ENCODE measurements at places on chromosomes 13 and 19.

GRCh38 chr19:871446-872265 is 12.2 kb downstream of the CFD start:
- DNase-seq: no peak

- no peak for DNase-seq
Measured at GRCh38 chr13:90108547-90108946, 1238.9 kb upstream of the MIR17HG start.

- no peak for DNase-seq
Measured at GRCh38 chr13:91729859-91730258, 331.4 kb downstream of the GPC5 start.

DNA sequence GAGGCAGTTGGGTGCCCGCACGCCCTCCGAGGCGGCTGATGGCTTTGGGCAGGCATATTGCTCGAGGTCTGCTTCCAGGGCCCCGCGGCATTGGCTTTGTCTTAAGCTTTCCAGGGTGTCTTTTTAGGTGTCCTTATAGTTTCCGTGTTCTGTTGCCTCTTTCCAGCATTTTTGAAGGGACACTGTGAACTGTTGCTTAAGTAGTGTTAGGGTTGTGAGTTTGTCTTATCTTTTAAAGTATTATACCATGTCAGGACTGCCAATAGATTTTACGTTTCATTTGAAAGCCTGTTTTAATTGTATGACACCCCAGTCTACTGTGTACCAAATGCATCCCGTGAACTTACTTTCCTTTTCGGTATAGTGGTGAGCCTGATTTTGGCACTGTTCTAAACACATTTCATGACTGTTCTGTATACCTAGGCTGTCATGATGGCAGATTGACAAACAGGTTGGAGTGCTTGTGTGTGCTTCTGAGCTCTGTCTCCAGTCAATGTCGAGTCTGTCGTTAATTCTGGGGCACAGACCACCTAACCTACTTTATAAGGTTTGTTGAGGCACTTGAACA is 656 bp downstream of the PCCA start:
- no peak for DNase-seq

DNA sequence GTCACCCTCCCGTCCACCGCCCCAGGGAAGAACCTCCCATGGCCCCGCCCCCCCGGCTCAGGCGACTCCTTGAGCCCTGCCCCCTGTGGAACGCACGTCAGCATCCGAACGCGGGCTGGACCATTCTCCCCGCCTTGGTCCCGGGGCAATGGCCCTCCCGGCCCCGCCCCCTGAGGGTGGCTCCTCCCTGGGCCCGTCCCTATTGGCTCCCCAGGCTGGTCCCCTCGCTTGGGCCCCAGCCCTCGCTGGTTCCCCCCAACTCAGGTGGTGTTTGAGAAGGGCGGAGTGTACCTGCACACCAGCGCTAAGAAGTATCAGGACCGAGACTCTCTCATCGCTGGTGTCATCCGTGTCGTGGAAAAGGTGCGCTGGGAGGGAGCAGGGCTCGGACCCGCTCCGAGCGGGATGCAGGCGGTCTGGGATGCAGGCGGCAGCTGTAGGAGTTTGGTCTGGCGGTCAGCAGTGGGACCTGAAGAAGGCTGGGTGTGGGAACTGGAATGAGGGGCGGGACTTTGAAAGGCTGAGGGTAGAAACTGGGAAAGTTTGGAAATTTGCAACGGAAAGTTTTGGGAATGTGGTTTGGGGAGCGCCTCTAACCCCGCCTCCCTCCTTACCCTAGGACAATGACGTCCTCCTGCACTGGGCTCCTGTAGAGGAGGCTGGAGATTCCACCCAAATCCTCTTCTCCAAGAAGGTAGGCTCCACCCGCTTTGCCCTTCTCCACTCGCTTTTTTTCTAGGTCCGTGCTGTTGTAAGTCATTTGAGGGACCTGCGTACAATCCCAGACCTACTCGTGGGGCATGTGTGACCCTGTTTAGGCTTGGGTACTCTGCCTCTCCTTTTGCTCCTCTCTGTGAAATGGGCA is 609 bp downstream of the TBC1D17 start:
- DNase-seq: peak; percentile 55

DNA sequence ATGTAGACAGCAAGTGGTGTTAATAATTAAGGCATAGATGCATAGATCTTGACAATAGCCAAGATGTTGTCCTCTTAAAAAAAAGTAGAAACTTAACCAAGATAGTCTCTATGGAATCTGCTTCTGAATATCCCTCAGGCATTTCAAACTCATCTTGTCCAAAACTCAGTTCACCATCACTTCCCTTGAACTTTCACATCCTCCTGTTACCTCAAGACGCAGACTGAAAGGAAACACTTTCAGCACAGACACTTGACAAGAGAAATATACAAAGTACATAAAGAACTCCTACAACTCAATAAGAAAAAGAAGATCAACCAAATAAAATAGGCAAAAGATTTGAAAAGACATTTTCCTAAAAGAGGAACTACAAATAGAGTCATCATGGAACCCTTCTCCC is 451.1 kb downstream of the FOXO1 start:
- DNase-seq: no peak

DNA sequence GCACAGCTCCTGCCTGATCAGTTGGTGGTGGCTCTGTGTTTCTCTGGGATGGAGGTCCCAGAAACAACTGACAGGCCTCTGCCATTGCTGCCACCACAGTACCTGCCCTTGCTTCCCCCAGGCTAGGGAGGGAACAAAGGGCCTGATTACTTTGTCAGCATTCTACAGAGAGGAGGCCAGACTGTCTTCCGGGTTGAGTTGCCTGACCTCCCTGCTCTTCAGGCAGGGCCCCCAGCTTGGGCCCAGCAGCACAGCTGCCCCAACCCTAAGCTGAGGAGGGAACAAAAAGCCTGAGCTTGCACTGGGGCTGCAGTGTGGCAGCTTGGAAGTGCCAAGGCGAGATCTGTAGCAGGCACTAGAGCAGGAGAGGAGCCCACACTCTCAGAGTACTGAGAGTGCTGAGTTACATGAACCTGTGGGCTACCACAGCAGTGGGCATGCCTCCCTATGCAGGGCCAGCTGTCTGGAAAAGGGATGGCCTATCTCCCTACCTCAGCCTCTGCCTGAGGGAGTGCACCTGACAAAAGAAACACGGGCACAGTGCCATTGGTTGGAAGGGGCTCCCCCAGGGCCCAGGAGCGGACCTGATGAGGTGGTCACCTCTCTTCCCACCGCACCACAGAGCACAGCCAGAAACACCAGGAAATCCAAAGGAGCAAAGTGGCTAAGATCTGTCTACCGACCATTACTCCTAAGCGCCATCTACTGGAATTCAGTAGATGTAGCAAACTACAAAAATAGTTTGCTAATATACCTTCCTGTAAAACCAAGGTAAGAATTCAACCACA is 24.4 kb downstream of the SLC25A15 start:
- no peak for DNase-seq

- DNase-seq: no peak
Measured at GRCh38 chr19:28727480-28728159, 485.3 kb downstream of the UQCRFS1 start.

- no peak for DNase-seq
Measured at GRCh38 chr19:38199340-38199739, 24.7 kb downstream of the DPF1 start.

- DNase-seq: no peak
Measured at GRCh38 chr19:33905473-33905936, 108.8 kb downstream of the KCTD15 start.

- DNase-seq: no peak
Measured at GRCh38 chr19:29690842-29691241, 24.2 kb downstream of the C19orf12 start.

DNA sequence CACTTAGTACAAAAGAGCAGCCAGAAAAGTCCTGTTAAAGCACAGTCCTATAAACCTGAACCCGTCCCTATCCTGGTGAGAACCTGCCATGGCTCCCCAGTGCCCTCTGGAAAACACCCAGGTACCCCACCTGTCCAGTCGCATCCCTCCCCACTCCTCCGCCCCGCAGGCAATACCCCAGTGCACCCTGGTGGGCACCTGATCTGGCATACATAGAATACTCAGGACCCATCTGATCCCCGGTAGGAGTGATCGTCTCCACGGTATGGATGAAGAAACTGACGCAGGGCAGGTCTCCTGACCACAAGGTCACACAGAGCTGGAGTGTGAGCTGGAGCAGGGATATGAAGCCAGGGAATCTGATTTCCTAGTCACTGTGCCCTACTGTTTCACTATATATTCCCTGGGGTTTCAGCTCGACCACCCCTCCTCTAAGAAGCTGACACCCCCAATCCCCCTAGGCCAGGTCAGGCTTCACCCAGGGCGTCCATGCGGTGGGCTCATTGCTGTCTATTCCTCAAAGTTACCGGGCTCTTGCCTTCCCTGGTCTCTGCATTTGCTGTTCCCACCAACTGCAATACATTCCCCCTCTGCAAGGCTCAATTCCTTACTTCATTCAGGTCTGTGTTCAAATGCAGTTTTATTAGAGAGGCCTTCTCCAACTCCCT is 12.6 kb downstream of the FBXO46 start:
- DNase-seq: no peak

DNA sequence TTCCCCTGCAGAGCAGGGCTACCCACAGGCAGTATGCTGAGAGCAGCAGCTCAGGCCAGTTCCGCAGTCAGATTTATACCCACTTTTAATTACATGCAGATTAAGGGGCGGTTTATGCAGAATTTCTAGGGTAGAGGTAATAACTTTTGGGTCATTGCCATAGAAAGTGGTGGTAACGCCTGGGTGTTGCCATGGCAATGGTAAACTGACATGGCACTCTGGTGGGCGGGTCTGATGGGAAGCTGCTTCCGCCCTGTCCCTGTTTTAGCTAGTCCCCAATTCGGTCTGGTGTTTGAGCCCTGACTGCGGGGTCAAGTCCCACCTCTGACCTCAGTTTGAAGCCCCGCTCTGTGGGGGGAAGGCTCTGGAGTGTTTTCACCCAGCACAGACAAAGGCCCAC is 141.1 kb upstream of the VSTM2B start:
- DNase-seq: no peak

DNA sequence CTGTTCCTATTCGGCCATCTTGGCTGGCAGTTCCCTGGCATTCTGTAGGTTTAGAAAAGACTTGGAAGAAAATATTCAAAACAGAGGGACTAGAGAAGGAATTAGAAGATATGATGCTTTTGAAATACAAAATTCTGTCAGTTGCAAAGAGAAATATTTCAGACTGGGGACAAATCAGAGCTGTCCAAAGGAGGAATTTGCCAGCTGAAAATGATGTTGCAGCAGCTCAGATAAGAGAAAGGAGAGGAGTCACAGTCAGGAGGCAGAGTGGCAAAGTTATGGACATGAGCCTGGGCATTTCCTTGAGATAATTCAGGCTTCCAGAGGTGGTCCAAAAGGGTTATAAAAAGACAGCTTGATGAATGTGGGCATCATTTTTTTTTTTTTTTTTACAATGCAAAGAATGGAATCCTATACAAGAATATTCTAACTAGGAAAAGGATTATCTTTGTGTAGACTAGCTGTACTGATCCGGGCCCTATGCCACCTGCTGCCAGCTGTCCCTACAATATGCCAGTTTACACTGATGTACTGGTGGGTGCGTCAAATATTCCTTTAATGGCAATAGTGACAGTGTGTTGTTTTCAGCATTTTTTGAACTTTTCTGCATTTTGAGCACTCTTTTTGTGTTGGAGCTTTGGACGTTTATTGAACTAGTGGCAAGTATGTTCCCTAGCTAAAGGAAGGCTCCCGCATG is 31.8 kb upstream of the CBY2 start:
- no peak for DNase-seq

DNA sequence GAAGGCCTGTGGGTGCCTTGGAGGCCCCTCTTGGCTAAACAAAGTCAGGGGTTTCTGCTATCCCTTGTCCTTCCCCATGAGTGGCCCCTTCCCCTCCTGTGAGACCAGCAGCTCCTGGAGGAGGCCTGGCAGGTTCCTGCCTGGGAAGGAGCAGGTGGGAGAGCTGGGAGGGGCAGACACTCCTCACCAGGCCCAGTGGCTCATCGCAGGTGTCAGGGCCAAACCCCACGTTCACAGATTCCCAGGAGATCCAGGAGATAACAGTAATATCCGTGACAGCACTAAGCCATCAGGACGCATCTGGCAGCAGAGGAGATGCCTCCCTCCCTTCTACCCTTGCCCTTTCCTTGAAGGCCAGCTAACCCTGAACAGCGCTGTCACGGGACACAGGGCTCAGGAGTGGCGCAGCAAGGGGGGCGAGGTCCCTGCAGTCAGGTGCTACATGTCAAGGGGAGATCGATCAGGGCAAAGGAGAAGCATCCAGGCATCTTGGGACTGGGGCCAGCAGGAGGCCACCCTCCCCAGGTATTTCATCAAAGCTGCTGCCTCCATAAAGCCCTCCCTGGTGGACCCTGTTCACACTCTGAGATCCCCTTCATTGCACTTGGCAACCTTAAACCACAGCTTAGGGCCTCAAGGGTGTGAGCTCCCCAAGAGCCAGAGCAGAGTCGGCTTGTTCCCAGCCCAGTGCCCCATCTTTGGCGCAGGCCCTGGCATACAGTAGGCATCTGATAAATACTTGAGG is 4.8 kb downstream of the CEBPA start:
- DNase-seq: no peak

GRCh38 chr13:79084802-79085424 is 321.1 kb downstream of the RBM26 start:
- peak; percentile 33 for DNase-seq

- DNase-seq: peak; percentile 27
Measured at GRCh38 chr19:50461066-50461875, 15.0 kb upstream of the EMC10 start.

GRCh38 chr19:35757231-35757748 is 461 bp upstream of the HSPB6 start:
- DNase-seq: no peak

DNA sequence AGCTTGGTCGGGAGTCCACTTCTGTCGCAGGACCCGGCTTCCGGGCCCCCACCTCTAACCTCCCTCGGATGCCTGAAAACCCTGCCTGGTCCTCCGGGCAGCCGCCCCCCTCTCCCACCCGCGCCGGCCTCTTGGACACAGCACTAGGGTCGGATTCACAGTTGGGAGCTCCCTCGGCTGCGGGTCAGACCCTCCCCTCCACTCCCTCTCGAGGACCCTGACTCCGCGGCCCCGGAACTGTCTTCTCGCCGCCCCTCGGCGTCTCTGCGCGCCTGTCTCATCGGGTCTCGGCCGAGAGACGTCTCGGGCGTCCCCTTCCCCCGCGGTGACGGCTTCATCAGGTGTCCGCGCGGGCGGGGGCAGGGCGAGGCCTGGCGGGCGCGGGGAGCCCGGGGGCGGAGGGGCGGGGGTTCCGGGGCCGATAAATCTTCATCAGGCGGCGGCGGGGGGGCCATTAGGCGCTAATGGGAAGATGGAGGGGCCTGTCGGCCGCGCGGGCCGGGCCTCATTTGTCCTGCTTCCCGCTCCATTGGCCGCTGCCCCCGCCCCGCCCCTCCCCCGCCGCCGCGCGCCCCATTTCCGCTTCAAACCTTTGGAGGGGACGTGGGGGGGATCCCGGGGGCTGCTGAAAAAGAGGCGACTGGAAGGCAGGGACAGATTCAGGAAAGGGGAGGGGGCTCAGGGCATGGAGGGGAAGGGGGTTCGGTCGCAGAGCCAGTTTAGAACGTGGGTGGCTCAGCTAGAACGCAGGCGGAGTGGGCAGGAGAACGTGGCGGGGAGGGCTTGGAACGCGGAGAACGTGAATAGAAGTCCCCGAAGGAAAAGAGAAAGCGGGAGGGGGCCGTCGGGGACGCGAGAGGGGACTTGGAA is 11.8 kb upstream of the ERFL start:
- no peak for DNase-seq

- DNase-seq: no peak
Measured at GRCh38 chr19:10338940-10339339, 484 bp downstream of the ICAM3 start.
